LHCN-M2 (cell line): ENCODE measurements at places on chromosomes 2 and 18. TPM values are rescaled to one million over a fixed set of nuclear protein-coding genes. Genes with fewer than 3 reads are reported as not detected.
A peak's percentile ranks its signal among the peaks of the same experiment; 100 is the strongest.

Gene DCDC2C
- not detected in 2 replicates for total RNA-seq

Gene NT5C1B
- total RNA-seq: not detected in 2 replicates

Gene FZD7
- 13.5 and 14.5 TPM in 2 replicates for total RNA-seq

Gene PRSS56
- 0.40 and 0.71 TPM in 2 replicates for total RNA-seq

DNA sequence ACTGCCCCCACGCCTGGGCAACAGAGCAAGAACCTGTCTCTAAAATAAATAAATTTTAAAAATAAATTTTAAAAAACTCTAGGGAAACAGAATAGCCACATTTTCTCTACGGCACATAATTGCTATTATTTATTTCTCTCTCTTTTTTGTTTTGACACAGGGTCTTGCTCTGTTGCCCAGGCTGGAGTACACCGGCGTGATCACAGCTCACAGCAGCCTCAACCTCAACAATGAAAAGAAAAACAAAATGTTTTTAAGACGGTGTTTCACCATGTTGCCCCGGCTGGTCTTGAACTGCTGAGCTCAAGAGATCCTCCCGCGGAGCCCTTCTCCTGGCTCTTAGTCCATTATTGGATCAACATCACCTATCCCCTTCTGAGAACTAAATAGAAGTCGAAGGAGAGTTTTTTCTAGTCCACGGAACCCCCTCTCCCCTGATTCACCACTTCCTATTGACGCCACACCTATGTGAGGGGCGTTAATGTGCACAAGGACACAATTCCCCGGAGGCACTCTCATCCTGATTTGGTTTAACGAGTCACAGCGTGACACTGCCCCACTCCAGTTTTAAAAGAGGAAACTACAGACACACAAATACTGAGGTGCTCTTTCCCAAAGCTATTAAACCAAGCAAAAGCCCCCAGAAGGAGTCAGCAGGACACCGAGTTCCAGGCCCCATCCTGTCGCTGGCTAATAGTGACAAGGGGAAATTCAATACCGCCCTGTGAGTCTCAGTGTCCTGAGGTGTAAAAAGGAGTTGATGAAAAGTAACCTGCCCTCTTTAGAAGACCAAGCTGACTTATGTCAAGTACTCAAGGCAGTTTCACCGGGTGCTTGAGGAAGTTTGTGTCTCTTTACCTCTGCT is 1.1 kb downstream of the NPC1 start:
- DNase-seq: peak; percentile 36

GRCh38 chr2:28074137-28074536 is 183.6 kb downstream of the BABAM2 start:
- DNase-seq: no peak

- peak; percentile 43 for DNase-seq
Measured at GRCh38 chr2:39380525-39381150, 56.4 kb downstream of the MAP4K3 start.

- no peak for DNase-seq
Measured at GRCh38 chr18:1593091-1593490, 688.4 kb downstream of the ADCYAP1 start.

GRCh38 chr2:219466816-219467735 is 31.6 kb upstream of the GMPPA start:
- DNase-seq: no peak

DNA sequence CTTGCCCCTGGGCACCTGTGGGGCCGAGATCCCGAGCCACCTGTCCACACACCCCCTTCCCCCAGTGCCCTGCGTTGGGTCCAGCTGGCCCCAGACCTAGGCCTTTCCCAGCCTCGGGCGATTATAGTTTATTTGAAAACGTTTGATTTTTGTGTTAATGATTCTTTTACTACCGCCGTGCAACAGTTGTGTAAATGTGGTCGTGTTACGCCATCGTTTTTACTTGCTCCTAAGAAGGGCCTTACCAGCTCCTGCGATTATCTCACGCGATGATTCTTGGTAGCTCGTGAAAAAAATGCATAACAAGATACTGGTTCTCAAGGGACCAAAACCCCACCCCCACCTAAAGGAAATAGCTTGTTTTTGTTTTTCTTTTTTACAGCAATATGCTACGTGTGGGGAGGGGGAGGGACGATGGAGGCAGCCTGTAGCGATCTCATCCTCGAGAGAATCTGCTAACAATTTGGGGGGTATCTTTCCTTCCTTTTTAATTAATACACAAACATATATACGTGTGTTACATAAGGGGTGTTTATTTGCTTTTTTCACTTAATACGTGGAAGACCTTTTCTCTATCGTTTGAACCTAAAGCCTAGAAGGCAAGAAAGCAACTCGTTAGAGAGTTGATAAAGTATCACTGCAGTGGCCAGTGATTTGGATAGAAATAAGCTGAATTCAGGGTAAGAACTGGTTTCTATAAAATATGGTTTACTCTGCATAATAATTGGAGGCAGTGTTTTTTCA is 1.0 kb downstream of the ZDBF2 start:
- DNase-seq: peak; percentile 58
